ENCODE measurements at places on chromosomes 5 and 9. TPM values are rescaled to one million over a fixed set of nuclear protein-coding genes. Genes with fewer than 3 reads are reported as not detected.

GRCh38 chr5:180130876-180131740 is 59.5 kb upstream of the RNF130 start:
- H3K27me3 ChIP-seq, result no peaks in the 10 kb centered on the region
- no peak overlapping the region for H3K27ac ChIP-seq
- peaks cover 13% of the 10 kb centered on the region for H3K4me1 ChIP-seq
- no peak overlapping the region for H3K4me3 ChIP-seq
- peak; percentile 15 for DNase-seq
- H3K36me3 ChIP-seq, result no peaks in the 10 kb centered on the region

- peak overlapping the region; percentile 97 for H3K4me3 ChIP-seq
- peaks cover 13% of the 10 kb centered on the region for H3K36me3 ChIP-seq
- peak overlapping the region; percentile 100 for H3K27ac ChIP-seq
- H3K4me1 ChIP-seq, result peaks cover 38% of the 10 kb centered on the region
- no peaks in the 10 kb centered on the region for H3K27me3 ChIP-seq
Observed at GRCh38 chr5:43482490-43483297, 971 bp downstream of the TMEM267 start.

The ARID3C gene
- total RNA-seq, result 0.34 TPM

The CHSY3 gene
- not detected for total RNA-seq

The PRUNE2 gene
- 0.52 TPM for total RNA-seq

Data from activated CD8-positive, alpha-beta T cell treated with anti-CD3 and anti-CD28 coated beads, Interleukin-2, amount 10 ng/mL, durations not matched to agents 7 days and 5 days (primary cell).